ENCODE measurements at places on chromosomes 1 and 21. TPM values are rescaled to one million over a fixed set of nuclear protein-coding genes. Genes with fewer than 3 reads are reported as not detected.

Gene CRYAA
- total RNA-seq, result not detected

Gene CCDC27
- not detected for total RNA-seq

Gene HNRNPR
- total RNA-seq, result 75.9 TPM

Gene TSPAN1
- total RNA-seq, result 18.3 TPM

Gene SDC3
- 18.9 TPM for total RNA-seq

Gene OR2T11
- total RNA-seq, result not detected

GRCh38 chr1:52542085-52542688 lies 10.7 kb downstream of the TUT4 start:
- DNase-seq, result no peak

DNA sequence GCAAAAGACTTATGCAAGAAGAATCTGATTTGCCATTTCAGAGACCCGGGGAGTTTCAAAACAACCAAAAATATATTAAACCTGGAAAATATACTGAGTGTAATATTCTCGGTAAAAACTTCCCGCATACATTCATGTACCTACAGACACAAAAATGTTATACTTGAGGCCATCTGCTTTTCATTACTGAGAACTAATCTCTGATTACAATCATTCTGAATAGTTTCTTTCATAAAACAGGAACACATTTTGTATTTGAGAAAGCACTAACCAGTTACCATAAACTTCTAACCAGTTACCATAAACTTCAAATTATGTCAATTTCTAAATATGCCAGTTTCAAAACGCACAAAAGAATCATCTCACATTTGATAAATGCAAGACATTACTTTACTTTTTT lies 7.8 kb downstream of the ZNHIT6 start:
- no peak for DNase-seq

DNA sequence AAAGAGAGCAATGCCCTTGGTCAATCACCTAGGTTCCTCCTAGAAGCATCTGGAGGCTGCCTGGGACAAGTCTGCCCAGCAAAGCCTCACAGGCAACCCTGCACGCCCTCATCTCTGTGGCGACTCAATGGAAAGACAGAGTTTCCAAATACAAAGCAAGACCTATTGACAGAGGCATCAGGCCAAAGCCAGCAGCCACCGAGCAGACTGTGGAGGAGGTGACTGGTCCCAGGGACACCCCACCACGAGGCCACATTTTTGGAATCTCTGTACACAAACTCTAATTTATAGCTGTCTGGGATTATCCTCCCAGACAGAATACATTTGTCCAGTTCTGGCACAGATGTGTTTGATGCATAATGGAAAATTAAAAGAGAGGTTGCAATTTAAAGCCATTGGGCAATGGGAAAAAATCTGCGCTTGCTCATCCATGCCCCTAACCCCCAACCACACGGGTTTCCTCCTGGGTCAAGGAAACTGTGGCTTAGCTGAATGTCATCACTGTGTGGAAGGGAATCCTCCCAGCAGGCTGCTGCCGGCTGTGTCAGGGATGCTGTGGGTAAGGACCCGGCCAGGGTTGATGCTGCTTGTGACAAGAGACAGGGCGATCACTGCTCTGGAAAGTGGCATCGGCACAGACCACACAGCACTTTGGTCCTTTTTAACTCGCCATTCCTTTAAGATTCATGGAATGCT lies 14.3 kb downstream of the TSPAN2 start:
- DNase-seq, result no peak

DNA sequence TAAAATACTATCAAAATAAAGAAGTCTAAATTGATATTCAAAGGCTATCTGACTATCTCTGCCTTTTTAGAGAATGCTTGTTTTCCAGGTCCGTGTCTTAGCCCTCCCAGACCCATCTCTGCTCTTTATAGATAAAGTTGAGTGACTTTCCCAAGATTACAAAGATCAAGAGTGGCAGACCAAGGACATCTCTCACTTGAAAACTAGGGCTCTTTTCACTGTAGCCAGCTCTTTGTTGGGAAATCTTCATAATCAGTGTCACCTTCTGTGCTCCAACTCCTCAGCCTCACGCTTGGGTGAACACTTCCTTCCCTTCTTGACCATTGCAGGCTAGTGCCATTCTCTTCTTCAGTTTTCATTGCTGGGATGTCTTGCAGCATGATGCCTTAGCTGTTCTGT lies 211.1 kb downstream of the PBX1 start:
- no peak for DNase-seq

DNA sequence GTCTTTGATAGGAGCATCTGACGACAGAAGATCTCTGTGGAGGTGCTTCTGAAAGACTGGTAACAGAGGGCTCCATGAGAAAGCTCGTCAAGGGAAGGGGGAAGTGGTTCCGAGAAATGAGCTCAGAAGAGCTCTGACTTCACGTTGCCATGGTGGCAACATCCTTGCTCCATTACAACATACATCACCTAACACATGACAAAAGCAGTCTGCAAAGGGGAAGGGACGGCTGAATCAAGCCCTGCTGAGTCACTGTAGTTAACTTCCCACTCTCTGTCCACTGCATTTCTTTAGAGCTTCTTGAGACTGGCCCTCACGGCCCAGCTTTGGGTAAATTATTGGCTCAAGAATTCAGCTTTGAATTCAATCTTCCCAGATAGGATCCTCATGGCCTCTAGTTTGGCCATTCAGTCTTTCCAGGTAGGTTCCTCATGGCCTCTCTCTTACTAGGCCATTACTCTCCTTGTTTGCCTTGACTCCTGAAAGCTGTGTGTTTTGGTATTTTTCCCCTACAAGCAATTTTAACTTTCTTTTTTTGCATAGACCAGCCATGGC lies 88.0 kb upstream of the ZNF648 start:
- DNase-seq, result no peak

GRCh38 chr1:36613721-36614120 lies 131.0 kb upstream of the CSF3R start:
- no peak for DNase-seq

GRCh38 chr1:32020339-32020738 lies 6.7 kb downstream of the KHDRBS1 start:
- DNase-seq, result no peak

- DNase-seq, result no peak
Measured at GRCh38 chr1:234866007-234866866, 256.3 kb upstream of the IRF2BP2 start.

- no peak for DNase-seq
Measured at GRCh38 chr1:35580949-35581388, 7.9 kb downstream of the TFAP2E start.

DNA sequence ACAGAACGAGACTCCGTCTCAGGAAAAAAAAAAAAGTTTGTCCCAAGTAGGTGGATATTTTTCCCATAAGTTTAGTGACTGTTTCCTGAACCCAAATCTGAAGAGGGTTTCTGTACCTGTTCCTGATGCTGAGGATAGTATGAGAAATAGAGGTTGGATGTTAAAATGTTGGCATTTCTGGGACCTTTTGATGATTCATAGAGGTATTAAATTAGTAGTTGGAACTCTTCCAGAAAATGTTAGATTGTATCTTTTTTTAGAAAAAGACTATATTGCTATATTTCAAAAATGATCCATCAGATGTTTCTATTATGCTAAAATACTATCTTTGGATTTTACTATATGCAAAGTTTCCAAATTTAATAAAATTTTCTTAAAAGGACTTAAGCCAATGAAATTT lies 2.9 kb upstream of the CENPL start:
- no peak for DNase-seq

- DNase-seq, result no peak
Measured at GRCh38 chr1:219086956-219087469, 86.7 kb upstream of the LYPLAL1 start.

DNA sequence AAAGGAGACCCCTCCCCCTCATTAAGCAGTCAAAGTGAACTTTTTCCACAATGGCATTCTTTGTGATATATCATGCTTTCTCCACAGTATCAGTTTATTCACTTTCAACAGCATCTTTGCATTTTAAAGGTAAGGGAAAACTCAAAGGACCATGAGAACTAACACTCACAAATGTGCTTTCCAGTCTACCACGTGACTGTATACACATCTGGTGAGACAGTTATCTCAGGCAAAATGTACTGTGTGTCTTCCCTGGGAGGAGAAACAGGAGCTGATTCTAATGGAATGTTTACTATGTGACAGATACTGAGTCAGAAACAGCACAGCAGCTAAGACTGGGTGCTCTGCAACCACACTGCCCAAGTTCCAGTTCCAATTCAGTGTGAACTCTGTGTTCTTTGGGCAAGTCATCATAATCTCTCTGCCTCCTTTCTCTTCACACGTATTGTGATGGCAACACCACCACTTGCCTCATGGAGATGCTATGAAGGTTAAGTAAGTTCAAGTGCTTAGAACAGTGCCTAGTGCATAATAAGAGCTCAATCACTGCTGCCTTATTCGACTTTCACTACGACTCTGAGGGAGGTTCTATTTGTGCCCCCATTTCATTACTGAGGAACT lies 79.0 kb downstream of the SLC45A1 start:
- no peak for DNase-seq

- no peak for DNase-seq
Measured at GRCh38 chr21:39109163-39109530, 74.1 kb downstream of the PSMG1 start.

DNA sequence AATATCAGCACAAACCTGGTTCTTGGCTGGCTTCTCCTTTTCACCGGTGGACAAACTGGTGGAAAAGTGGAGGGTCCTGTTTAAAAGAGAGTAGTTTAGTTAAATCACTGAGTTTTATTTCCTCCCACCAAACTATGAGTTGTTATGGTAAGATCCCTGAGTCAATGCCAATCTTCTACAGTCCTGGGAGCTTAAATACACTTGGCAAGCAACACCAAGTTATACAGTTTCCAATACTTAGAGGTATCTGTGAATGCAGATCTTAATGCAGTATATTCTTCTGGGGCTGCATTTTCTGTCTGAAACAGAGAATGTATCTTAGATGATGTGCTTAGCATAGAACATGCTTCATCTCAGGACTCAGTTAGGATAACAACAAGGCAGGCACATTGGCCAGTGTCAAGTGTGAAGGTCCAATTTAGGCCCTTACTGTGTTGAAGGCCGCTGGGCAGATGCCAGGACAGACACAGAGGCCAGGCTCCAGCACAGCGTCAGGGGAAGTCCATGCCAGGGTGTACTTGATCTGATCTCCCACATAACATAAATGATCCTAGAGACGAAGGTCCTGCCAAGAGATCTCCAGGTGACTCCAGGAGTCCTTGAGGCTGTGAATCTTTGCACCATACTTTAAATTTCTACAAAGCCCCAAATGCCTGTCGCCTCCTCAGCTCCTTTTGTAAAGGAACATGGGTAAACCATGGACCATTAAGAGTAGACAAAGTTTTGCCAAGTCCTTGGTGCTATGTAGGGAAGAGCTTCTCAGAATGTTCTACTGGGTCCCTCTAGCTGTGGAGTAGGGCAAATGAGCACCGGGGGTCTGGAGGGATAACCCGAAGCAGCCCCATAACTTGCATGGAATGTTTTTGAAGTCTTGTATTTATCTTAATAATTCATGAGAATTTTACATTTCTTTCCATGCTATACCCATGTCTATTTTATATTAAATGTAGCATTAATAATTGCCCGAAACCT lies 76.8 kb downstream of the KCNJ15 start:
- no peak for DNase-seq

DNA sequence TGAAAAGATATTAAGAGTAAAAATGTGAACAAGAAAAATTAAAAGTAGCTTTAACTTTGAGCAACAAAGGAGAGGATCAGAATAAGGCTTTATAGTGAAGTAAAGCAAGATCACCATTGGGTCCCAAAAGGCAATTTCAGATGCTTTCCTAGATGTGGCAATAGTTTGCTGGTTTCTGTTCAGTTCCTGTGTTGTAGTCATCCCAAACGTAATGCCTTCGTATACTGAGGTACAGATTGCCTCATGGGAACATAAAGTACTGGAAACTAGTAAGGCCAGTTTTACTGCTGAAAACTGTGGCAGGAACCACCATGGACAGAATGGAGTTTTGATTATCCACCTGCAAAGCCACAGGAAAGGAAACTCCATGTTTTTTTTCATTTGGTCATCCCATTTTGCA lies 283.5 kb upstream of the SGIP1 start:
- DNase-seq, result no peak

DNA sequence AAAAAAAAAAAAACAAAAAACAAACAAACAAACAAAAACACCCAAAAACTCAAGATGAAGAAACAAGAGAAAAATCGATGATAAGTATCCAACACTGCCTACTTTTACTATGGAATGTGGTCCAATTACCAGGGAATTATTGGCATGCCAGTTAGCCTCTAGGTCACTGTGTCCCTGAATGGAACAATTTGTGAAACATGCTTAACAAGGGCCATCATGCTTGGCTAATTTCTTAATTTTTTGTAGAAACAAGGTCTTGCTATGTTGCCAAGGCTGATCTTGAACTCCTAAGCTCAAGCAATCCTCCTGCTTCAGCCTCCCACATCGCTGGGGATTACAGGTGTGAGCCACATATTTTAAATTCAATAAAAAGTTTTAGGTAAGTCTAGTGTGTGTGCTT lies 23.9 kb downstream of the PLPP3 start:
- no peak for DNase-seq

GRCh38 chr1:231554969-231555368 lies 26.5 kb downstream of the TSNAX start:
- DNase-seq, result no peak

Measured in upper lobe of left lung (tissue), 6 donors.